ENCODE measurements at places on chromosomes 12 and 14.

- H3K36me3 ChIP-seq, result no peaks in the 10 kb centered on the region
- H3K4me3 ChIP-seq, result no peak overlapping the region
- no peak for DNase-seq
- H3K27me3 ChIP-seq, result no peaks in the 10 kb centered on the region
These were observed 70.4 kb upstream of the SFSWAP start for GRCh38 chr12:131640525-131640924.

DNA sequence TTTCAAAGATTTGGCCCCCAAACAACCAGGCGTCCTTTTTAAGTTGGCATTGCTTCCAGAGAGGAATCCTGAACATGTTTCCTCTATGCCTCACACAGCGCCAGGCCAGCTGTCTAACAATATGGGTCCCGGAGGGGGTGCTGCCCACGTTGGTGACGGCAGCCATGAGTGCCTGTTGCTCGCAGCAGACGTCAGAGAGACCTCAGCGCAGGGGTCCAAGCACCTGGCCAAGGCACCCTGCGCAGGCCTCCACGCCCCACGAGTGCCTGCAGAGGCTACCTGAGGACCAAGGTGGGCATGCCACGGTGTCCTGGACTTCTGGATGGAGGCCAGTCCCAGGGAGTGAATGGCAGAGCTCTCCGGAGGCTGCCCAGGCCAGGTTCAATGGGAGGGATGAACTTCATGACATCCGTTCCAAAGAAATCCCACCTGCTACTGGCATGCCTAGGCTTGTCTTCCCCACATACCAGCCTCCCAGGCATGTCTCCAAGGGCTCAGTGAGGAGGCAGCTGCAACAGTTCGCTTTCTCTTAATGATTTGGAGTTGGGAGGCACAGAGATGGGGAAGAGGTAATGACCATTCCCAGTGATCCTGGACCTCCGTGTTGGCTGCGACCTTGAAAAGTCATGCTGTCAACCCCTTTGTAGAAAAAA, 11.6 kb upstream of the FOXN3 start:
- H3K36me3 ChIP-seq, result no peaks in the 10 kb centered on the region
- no peak overlapping the region for H3K4me3 ChIP-seq
- H3K4me1 ChIP-seq, result peaks cover 13% of the 10 kb centered on the region

DNA sequence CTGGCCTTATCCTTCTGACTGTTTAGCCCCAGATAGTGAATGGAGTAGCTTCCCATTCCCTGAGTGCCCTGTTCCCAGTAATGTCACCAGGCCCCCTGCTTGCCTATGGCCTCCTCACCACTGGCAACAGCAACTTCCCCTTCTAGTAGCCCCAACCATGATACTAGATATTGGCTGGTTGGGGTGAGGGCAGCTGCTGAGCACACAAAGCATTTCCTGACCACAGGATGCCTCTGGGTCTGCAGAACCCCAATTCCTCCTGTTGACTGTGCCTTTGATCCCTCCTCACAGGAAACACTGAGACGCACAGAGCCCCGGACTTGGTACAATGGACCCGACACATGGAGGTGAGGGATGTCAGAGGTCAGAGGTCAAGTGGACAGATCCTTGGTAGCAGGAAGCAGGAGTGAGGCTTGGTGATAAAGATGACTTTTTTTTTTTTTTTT, 597 bp downstream of the SOAT2 start:
- no peak overlapping the region for H3K4me3 ChIP-seq
- no peak for DNase-seq
- no peaks in the 10 kb centered on the region for H3K27me3 ChIP-seq
- H3K36me3 ChIP-seq, result no peaks in the 10 kb centered on the region
- peaks cover 30% of the 10 kb centered on the region for H3K4me1 ChIP-seq
- H3K27ac ChIP-seq, result no peak overlapping the region

GRCh38 chr14:102754370-102755262, 22.6 kb upstream of the TRAF3 start:
- H3K36me3 ChIP-seq, result peaks cover 3% of the 10 kb centered on the region
- no peak overlapping the region for H3K4me3 ChIP-seq
- no peak overlapping the region for H3K27ac ChIP-seq
- DNase-seq, result no peak
- no peaks in the 10 kb centered on the region for H3K27me3 ChIP-seq

DNA sequence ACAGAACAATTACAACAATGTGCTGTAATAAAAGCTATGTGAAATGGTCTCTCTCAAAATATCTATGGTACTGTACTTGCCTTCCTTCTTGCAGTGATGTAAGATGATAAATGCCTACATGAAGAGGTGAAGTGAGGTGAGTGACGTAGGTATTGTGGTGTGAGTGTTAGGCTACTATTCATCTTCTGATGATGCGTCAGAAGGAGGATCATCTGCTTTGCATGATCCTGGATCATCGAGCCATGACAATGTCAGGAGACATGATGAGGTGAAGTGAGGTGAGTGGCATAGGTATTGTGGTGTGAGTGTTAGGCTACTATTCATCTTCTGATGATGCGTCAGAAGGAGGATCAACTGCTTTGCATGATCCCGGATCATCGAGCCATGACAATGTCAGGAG, 105.8 kb downstream of the KCNC2 start:
- no peaks in the 10 kb centered on the region for H3K4me1 ChIP-seq
- H3K36me3 ChIP-seq, result no peaks in the 10 kb centered on the region
- H3K27me3 ChIP-seq, result no peaks in the 10 kb centered on the region
- H3K4me3 ChIP-seq, result no peak overlapping the region
- no peak overlapping the region for H3K27ac ChIP-seq

DNA sequence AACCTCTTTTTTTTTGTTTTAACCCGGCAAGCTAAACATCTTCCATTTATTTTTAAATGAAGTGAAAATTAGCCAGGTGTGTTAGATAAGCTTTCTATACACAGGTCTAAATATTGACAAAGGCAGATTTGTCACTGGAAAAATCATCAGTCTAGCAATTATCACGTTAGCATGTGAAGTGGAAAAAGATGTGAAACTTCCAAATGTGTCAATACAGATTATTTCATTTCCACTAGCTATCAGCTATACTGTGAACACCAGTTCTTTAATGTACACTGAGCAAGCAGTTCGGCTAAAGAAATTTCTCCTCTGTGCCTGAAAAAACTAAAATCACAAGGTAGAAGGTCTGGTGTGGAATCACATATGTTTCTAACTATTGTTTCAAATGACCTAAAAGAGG, 96.6 kb upstream of the G2E3 start:
- H3K27ac ChIP-seq, result no peak overlapping the region
- DNase-seq, result no peak
- no peaks in the 10 kb centered on the region for H3K4me1 ChIP-seq
- no peak overlapping the region for H3K4me3 ChIP-seq
- H3K36me3 ChIP-seq, result no peaks in the 10 kb centered on the region
- H3K27me3 ChIP-seq, result no peaks in the 10 kb centered on the region

DNA sequence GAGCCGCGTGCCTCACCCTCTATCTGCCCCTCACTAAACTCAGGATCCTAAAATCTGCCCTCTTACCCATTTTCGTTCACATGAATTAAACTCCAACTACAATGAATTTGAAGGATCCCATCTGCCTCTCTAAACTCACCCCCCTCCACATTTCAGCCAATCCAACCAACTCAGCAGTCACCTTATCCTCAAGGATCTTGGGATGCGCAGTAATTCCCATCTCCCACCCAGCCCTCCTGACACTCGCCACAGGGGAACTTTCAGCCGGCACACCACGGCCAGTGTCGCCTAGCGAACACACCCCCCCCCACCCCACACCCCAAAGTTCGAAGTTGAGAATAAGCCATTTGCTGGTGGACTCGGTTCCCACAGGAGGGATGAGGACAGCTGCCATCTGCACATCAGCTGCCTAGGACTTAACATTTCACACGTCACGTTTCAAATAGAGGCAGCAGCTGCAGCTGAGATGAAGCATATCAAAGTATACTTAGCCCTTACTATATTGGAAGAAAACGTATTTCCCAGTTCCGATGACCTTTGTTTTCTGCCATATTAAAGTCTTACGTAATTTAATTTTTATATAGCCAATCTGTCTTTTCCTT, 8.7 kb upstream of the SELPLG start:
- H3K4me3 ChIP-seq, result no peak overlapping the region
- no peaks in the 10 kb centered on the region for H3K36me3 ChIP-seq
- no peak overlapping the region for H3K27ac ChIP-seq
- DNase-seq, result no peak
- H3K4me1 ChIP-seq, result peaks cover 78% of the 10 kb centered on the region

GRCh38 chr12:77782034-77782433, 48.7 kb upstream of the NAV3 start:
- no peaks in the 10 kb centered on the region for H3K4me1 ChIP-seq
- H3K36me3 ChIP-seq, result no peaks in the 10 kb centered on the region
- DNase-seq, result no peak

GRCh38 chr12:40286583-40286982, 61.8 kb downstream of the LRRK2 start:
- H3K36me3 ChIP-seq, result peaks cover 18% of the 10 kb centered on the region
- no peaks in the 10 kb centered on the region for H3K27me3 ChIP-seq
- H3K4me1 ChIP-seq, result no peaks in the 10 kb centered on the region
- H3K27ac ChIP-seq, result no peak overlapping the region

- H3K27me3 ChIP-seq, result peaks cover 28% of the 10 kb centered on the region
- no peak overlapping the region for H3K4me3 ChIP-seq
- no peaks in the 10 kb centered on the region for H3K36me3 ChIP-seq
- DNase-seq, result no peak
- H3K27ac ChIP-seq, result no peak overlapping the region
These were observed 3.5 kb downstream of the PPM1H start for GRCh38 chr12:62931477-62931876.

DNA sequence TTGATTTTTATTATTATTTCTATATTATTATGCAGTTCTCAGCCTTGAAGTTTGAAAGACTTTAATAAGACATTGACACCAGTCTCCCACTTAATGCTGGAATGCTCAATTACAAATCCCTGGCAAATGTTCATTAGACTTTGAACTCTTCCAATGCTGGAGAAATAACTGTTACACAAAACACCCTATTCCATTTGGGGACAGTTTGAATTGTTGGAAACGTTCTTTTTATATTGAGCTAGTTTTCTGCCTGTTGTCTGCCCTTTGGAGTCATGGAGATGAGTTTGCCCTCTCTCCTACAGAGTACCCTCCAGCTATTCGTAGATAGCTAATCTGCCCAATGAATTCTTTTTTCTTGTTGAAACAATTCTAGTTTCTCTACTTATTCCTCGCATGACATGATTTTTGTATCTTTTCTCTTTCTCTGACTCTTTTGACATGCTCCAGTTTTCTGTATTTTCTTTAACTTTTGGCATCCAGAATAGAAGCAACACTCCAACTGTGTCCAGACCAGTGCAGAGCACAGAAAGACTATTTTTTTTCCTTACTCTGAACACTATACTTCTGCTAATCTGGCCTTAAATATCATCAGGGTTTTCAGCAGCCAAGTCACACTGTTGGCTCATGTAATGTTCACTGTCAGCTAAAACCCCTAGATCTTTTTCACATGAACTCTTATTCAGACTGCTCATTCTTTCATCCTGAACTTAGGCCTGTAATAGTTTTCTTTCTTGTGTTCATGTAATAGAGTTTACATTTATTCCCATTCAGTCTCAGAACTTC, 379.3 kb downstream of the RAD51B start:
- H3K36me3 ChIP-seq, result no peaks in the 10 kb centered on the region
- H3K27ac ChIP-seq, result peak overlapping the region; percentile 77

GRCh38 chr12:5441497-5442236, 9.8 kb downstream of the NTF3 start:
- no peak overlapping the region for H3K27ac ChIP-seq
- DNase-seq, result no peak
- H3K27me3 ChIP-seq, result peaks cover 55% of the 10 kb centered on the region
- H3K4me1 ChIP-seq, result no peaks in the 10 kb centered on the region
- no peaks in the 10 kb centered on the region for H3K36me3 ChIP-seq

DNA sequence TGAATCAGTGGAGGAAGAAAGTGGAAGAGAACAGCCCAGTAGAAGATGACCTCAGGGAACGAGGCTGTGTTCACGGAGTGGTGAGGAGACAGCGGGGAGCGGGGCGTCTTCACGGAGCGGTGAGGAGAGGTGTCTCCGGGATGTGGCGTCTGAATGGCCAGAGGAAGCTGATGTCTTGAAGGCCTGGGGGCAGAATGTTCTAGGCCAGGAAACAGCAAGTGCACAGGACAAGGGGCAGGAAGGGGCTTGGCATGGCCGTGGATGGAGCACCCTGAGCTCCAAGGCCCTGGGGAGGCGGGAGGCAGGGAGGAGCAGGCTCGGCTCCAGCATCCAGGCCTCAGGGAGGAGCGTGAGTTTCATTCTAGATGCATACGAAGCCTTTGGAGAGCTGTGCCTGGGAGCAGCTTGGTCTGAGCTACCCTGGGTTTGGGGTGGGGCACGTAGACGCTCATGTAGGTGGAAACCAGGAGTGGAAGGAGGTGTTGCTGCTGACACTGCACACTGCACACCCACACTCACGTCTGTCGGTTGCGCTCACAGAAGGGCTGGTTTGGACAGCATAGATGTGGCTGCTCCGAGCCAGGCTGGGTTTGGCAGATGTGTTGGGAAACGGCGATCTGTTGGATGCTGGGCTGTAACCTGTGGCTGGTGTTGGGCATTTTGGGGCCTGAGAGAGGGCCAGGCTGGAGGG, 131.6 kb downstream of the ADGRD1 start:
- no peaks in the 10 kb centered on the region for H3K4me1 ChIP-seq
- no peak overlapping the region for H3K4me3 ChIP-seq
- no peaks in the 10 kb centered on the region for H3K36me3 ChIP-seq
- H3K27ac ChIP-seq, result no peak overlapping the region

DNA sequence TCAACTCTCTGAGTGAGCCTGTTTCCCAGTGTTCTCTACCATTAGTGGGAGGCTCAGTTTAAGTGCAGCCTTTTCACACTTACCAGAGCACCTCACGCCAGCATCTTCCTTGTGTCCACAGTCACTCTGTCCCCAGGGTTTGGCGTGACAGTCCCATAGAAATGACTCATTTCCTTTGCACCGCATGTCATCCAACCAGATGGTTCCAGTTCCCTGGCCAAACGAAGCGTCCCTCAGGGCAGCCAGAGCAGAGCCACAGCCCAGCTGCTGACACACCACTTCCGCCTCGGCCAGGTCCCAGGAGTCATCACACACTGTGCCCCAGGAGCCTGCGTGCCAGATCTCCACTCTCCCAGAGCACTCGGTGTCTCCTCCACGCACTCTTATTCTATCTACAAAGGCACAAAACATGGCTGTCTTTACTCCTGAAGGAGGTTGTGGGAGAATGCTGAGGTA, 65.4 kb downstream of the ACSM4 start:
- no peaks in the 10 kb centered on the region for H3K4me1 ChIP-seq
- DNase-seq, result no peak
- no peak overlapping the region for H3K4me3 ChIP-seq
- peaks cover 3% of the 10 kb centered on the region for H3K27me3 ChIP-seq

GRCh38 chr14:22839159-22839779, 2.9 kb downstream of the MMP14 start:
- DNase-seq, result peak; percentile 32
- peak overlapping the region; percentile 78 for H3K4me3 ChIP-seq
- no peaks in the 10 kb centered on the region for H3K27me3 ChIP-seq
- peaks cover 42% of the 10 kb centered on the region for H3K36me3 ChIP-seq
- no peaks in the 10 kb centered on the region for H3K4me1 ChIP-seq

- peak; percentile 61 for DNase-seq
- H3K4me1 ChIP-seq, result peaks cover 22% of the 10 kb centered on the region
- H3K4me3 ChIP-seq, result no peak overlapping the region
- H3K27ac ChIP-seq, result no peak overlapping the region
These were observed 82.9 kb downstream of the NCOR2 start for GRCh38 chr12:124484526-124484953.
